H7 (cell line): ENCODE measurements at places on chromosomes 13 and 19. TPM values are rescaled to one million over a fixed set of nuclear protein-coding genes. Genes with fewer than 3 reads are reported as not detected.

The ZNF296 gene
- total RNA-seq, result 2.6 and 4.2 TPM in 2 replicates

- no peak for DNase-seq
These were observed 11.3 kb upstream of the MKNK2 start for GRCh38 chr19:2062389-2062729.

The KLK1 gene
- total RNA-seq, result not detected in 2 replicates

DNA sequence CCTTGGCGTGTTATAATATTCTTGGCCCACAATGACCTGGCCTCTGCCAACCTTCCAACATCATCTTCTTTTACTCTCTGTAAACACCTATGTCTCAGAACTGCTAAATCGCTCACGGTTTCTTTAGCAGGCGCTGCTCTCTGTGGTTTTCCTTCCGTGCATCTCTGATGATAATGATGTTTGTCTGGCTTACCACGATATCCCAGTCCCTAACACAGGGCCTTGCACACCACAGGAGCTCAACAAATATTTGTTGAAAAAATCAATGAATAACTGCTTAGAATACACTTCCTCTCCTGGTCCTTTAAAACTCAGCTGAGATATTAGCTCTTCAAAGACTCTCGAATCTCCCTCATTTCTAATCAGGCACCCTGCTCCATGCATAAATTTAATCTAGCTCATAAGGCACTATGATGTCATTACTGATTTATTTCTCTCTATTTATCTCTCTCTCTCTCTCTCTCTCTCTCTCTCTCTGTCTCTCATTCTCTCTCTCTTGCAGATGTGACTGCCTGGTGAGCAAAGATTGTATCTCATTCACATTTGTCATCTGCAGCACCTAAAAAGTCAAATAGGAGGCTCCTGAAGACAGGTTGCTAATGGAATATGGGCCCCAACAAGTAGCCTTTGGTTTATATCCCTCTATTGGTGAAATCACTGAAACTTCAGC, 206.4 kb downstream of the NHLRC3 start:
- DNase-seq, result no peak

GRCh38 chr19:2547721-2548120, 71.8 kb downstream of the GADD45B start:
- peak; percentile 26 for DNase-seq

DNA sequence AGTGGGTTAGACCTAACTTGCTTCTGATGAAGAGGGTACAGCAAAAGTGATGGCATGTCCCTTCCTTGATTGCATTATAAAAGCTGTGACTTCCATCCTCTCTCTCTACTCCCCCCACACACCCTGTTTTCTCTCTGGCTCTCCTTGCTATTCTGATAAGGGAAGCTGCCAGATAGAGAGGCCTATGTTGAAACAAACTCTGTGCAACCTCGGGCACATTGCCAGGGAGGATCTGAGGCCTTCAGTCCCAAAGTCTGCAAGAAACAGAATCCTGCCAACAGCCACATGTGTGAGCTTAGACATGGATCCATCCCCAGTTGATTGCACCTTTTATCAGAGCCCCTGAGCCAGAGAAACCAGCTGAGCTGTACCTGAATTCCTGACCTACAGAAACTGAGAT, 44.8 kb upstream of the ARGLU1 start:
- DNase-seq, result no peak

DNA sequence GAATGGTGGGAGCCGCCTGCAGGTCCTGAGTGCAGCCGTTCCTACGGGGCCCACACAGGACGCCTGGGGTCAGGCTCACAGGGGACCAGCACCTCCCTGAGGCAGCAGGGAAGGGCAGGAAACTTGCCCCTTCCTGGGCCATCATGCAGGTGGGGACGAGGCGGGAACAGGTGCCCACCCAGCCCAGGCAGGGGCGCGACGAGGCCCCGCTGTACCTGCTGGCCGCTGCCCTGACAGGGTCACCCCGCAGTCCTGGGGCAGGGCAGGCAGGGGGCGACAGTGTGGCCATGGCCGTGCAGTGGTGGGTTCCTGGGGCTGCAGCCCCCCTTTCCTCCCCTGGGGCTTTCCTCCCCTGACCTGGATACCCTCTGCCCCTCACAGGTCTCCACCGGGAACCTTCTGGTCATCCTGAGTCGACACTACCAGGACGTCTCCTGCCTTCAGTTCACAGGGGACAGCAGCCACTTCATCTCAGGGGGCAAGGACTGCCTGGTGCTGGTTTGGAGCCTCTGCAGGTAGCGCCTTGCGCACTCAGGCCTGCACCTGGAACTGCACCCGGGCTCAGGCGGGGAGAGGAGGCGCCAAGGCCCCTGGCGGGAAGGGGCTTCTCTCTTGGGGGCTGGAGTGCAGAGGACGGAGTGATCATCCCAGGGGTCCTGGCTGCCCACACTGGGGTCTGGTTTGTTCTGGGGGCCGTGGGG, 5.4 kb downstream of the WDR18 start:
- DNase-seq, result peak; percentile 87

The PAF1 gene
- total RNA-seq, result 20.7 and 21.6 TPM in 2 replicates

- DNase-seq, result no peak
These were observed 24.8 kb upstream of the LAIR1 start for GRCh38 chr19:54389553-54389952.

DNA sequence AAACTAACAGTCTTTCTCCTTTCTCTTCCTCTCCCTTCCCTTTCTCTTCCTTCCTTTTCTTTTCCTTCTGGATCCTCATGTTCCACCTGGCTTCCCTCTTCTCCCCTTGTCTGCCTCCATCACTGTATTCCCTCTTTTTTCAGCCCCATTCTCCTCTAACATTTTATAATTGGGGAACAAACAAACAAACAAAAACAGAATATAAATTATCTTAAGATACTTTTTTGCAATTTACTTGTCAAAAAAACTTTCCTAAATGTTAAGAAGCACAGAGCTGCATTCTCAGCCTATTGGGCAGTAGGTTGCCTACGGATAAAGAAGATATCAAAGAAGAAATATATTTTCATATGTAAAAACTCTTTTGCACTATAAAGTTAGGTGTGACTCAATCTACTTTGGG, 1382.2 kb upstream of the MIR17HG start:
- no peak for DNase-seq

GRCh38 chr19:482186-483041, 13.9 kb upstream of the MADCAM1 start:
- DNase-seq, result peak; percentile 64

GRCh38 chr13:25001476-25002206, 94.3 kb upstream of the PABPC3 start:
- no peak for DNase-seq

The DNAAF3 gene
- total RNA-seq, result 0.15 and 2.2 TPM in 2 replicates

DNA sequence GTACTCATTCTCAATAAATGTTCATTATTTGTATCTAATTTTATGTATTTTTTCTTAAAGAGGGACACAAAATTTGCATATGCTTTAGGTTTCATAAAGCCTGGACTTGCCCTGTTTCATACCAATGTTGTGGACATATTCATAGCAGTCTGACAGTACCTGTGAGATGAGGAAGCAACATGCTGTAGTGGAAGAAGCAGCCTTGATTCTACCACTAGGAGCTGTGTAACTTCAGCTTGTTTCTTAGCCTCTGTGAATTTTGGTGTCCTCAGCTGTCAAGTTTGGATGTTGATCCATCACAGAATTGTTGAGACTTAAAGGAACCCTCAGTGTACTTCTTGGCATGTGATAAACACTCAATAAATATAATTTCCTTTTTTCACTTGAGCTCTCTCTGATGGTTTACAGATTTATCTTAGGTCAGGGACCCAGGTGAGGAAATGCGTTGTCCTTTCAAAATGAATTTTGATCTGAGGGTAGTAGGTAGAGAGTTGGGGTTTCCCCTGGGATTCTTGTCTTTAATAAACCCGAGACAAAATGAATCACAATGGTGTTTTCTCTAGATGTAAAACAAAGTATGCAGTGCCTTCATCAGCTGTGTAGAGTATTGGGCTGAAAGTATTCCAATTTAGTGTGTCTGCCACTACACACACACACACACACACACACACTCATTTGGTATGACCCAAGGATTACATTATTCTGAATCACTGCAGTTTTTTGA, 152.1 kb downstream of the KCNRG start:
- DNase-seq, result no peak

GRCh38 chr13:21120191-21120590, 56.2 kb downstream of the SKA3 start:
- no peak for DNase-seq

The RASL11A gene
- total RNA-seq, result 3.3 and 3.5 TPM in 2 replicates

The LRRC25 gene
- total RNA-seq, result 0.76 TPM in 1 of 2 replicates, not detected in the other

DNA sequence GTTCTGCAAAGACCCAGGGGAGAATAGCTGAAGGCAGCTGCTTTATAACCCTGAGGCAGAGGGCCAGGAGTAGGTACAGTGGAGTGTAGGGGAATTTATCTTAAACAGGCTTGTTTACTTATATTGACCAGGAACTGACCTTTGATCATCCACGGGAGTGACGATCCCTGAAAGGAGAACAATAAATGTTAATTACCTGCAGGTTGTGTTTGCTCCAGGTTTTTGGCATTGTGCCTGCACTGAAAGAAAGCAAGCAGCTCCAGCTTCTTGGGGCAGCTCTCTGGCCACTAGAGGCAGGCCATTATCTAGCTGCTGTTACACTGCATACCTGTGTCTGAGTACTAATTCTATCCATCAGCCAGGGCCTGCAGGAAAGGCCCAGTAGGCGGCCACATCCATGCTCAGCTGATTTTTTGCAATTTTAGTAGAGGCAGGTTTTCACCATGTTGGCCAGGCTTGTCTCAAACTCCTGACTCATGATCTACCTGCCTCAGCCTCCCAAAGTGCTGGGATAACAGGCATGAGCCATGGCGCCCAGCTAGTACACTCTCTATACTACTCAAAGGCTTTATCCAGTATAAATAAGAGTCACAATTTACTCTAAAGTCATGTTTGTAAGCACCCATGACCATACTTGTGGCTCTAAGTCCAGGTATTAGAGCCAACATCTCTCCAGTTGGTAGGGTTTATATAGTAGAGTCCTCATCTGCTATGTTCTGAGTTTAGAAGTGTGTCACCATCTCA, 8.5 kb upstream of the ZNF91 start:
- DNase-seq, result peak; percentile 23

DNA sequence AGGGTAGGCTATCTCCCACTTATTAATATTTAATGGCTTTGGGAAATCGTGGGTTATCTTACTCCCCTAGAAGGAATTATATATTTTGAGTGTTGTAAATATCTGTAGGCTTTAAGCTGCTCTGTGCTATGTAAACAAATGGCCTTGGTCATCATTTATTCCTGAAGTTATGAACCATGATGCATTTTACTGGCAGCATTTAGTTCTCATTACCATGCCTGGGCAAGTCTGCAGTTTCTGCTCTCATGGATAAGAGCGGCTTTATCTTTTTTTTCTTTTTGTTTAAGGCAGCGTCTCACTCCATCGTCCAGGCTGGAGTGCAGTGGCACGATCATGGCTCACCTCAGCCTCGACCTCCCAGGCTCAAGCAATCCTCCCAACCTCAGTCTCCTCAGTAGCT, 156.1 kb downstream of the IRS2 start:
- no peak for DNase-seq

- no peak for DNase-seq
These were observed 14.1 kb downstream of the ZNF429 start for GRCh38 chr19:21519488-21519887.

DNA sequence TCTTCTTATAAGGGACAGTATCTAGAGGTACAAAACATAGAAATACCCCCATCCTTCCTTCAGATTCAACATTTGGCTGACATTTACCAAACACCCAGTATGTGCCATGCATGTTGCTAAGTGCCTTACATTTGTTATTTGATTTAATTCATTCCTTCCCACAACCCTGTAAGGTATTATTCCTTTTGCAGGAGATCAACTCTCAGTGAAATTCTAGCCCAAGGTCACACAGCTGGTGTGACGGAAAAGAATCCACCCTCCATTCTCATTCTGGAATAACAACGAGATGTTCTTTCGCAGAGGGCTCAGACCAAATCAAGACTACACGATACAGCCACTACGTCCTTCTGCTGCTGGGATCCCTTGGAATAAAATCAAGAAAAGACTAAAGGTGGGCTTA, 67.8 kb downstream of the C13orf42 start:
- no peak for DNase-seq

The C19orf81 gene
- total RNA-seq, result 7.8 and 8.0 TPM in 2 replicates

DNA sequence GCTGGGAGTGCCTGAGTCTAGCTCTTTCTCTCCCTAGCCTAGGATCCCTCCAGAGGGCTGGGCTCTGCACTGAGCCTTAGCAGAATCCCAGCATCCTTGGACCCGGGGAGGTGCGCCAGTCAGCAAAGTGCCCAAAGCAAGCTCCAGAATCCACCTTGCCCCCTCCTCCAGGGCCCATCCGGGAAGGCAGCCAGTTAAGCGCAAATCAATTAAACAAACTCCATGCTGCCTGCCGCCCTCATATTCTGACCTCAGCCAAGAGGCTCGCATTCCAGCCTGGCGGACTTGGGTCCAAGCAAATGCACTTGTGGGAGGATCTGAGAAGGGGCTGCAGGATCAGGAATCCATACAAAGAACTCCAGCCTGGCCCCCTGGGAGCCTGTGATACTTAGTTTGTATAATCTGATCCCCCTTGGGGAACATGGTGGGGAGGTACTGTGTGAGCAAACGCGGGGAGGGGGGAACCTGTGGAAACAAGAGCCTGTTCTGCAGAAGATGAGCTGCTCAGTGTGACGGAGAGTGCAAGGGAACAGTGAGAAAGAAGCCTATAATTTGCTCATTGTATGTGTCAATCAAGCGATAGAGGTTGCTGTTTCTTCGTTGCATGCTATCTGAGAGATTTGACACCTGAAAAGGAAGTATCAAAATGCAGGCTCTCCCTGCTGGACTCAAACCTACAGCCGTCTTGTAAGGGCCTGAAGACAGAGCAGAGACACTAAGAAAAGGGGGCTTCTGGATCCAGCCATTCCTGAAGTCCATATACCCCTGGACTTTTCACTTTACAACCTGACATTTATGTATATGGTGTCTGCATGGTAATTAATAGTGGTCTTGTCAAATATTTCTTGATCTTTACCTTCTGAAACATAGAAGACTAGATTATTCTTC, 29.4 kb downstream of the ZNRF4 start:
- peak; percentile 69 for DNase-seq

DNA sequence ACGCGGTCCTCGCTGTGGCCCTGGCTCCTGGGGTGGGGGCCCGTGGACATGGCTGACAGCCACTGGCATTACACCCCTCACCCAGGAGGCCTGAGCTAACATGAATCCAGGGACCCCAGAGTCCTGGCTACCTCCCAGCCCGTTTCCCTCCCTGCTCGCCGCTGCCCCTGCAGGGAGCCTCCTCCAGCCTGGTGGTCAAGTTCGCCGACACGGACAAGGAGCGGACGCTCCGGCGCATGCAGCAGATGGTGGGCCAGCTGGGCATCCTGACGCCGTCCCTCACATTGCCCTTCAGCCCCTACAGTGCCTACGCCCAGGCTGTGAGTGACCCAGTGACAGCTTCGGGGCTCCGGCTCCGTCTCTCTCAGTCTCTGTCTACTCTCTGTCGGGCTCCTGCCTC, 56.6 kb downstream of the CELF5 start:
- no peak for DNase-seq

DNA sequence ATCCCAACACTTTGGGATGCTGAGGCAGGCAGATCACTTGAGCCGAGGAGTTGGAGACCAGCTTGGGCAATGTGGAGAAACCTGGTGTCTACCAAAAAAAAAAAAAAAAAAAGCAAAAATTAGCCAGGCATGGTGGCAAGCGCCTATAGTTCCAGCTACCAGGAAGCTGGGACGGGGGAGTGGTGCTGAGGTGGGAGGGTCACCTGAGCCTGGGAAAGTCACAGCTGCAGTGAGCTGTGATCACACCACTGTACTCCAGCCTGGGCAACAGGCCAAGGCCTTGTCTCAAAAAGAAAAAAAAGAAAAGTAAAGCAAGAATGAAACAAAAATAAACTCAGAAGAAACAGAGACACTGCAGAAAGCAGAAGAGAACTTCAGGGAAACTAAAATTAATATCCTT, 31.6 kb downstream of the MTRF1 start:
- no peak for DNase-seq

GRCh38 chr19:1874554-1875185, 10.6 kb downstream of the ABHD17A start:
- no peak for DNase-seq

The ZNF225 gene
- 2.4 and 3.8 TPM in 2 replicates for total RNA-seq
